B cell (primary cell): ENCODE measurements at places on chromosomes 5 and 9. TPM values are rescaled to one million over a fixed set of nuclear protein-coding genes. Genes with fewer than 3 reads are reported as not detected.
A peak's percentile ranks its signal among the peaks of the same experiment; 100 is the strongest.

DNA sequence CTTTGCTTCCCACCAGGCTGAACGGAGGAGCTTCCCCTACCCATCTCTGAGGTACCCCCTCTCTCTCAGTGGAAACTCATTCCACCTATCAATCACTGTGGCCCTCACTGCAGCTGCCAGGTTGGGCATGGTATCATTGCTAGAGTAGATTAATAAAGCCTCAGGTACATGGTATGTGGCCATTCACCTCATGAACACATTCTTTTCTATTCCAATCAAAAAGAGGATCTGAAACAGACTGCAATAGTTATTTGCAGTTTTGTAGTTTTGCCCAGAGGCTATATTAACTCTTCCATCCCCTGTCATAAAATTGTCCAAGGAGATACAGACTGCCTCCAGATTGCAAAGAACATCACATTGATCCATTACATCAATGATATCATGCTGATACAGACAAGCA lies 85.8 kb upstream of the MVB12B start:
- no peak for DNase-seq
- no peaks in the 10 kb centered on the region for H3K36me3 ChIP-seq
- H3K27me3 ChIP-seq = no peaks in the 10 kb centered on the region
- no peak overlapping the region for H3K4me3 ChIP-seq

DNA sequence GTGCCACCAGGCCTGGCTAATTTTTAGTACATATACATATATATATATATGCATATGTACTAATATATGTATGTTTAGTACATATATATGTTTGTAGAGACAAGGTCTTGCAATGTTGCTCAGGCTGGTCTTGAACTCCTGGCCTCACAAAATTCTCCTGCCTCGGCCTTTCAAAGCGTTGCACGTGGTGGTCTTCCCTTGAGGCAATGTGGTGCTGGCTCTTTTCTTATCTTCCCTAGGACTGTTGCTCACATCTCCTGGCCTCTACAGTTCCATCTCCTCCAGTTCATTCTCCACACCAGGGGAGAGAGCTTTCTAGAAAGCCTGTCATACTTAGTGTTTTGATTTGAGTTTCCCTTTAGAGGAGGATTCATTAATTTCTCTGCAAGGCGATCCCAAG lies 28.9 kb upstream of the TGFBR1 start:
- DNase-seq = no peak
- no peak overlapping the region for H3K27ac ChIP-seq
- H3K36me3 ChIP-seq = no peaks in the 10 kb centered on the region
- H3K4me3 ChIP-seq = no peak overlapping the region
- H3K4me1 ChIP-seq = peaks cover 11% of the 10 kb centered on the region

FCN1 gene
- 2.1 and 2.2 TPM in 2 replicates for total RNA-seq

DNA sequence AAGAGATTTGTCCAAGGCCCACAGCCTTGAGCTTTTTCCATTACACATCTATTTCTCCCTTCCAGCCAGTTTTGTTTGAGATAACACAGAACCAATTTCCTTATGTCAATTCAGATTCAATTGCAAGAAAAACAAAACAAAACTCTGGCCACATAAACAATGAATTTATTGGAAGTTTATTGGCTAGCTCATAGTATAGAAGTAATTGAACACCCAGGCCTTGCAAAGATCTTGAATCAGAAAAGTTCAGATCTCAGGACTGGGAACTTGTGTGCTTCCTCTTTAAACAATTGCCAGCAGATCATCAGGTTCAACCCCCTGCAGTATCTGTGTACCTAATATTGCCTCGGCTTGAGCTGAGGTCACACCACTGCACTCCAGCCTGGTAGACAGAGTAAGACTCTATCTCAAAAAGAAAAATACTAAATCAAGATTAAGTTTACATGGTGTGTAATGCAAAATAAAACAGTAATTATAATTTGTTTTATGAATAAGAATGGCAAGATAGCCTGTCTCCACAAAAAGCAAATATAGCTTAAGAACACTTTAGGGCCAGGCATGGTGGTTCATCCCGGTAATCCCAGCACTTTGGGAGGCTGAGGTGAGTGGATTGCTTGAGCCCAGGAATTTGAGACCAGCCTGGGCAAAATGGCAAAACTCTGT lies 4.1 kb upstream of the ZCCHC10 start:
- peaks cover 66% of the 10 kb centered on the region for H3K4me1 ChIP-seq
- no peaks in the 10 kb centered on the region for H3K27me3 ChIP-seq
- DNase-seq = no peak
- H3K27ac ChIP-seq = peak overlapping the region; percentile 64

FAM120AOS gene
- 47.8 and 51.2 TPM in 2 replicates for total RNA-seq

TUSC1 gene
- 0.29 and 0.34 TPM in 2 replicates for total RNA-seq

- DNase-seq = no peak
- H3K4me3 ChIP-seq = no peak overlapping the region
- no peaks in the 10 kb centered on the region for H3K27me3 ChIP-seq
- H3K27ac ChIP-seq = no peak overlapping the region
- peaks cover 1% of the 10 kb centered on the region for H3K36me3 ChIP-seq
Observed at GRCh38 chr5:170276140-170276539, 21.4 kb downstream of the LCP2 start.

DAPK1 gene
- total RNA-seq = 0.92 and 2.8 TPM in 2 replicates

DNA sequence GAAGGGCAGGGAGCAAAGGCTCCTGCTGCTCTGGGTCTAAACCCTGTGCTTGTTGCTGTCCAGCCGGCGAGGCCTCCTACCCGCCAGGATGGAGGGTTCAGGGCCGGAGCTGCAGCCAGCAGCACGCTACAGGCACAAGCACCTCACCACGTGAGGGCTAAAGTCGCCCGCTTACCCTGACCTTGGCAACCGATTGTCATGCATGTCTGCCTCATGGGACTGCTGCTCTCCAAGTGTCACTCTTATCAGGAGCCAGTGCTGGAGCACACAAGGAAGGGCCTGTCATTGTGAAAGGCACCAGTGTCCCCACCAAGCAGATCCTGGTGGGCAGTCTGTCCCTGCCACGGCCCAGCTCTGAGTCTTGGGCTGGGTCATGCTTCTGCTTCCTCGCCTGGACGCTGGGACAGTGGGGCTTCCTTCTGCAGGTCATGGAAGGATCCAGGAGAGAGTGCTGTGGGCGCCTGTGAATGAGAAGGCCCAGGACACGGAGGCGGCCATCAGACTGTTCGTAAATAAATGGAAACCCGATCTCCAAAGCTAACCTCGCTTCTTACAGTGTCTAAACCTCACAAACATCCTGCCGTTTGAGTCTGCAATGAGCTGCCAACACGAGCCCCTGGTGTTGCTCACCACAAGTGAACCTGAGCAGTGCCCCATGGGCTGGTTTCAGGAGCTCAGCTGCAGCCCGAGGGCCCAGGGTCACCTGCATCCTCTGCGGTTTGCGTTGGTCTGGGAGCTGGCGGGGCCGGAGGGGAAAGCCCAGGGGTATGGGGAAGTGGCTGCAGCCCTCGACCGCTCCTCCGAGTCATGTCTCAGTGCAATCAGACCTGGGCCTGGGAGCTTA lies 58.2 kb upstream of the RXRA start:
- H3K27me3 ChIP-seq = peaks cover under 1% of the 10 kb centered on the region
- DNase-seq = peak; percentile 70
- peak overlapping the region; percentile 10 for H3K4me3 ChIP-seq

- no peak for DNase-seq
Observed at GRCh38 chr9:72661401-72662135, 140.2 kb downstream of the TMC1 start.

PKD2L2 gene
- total RNA-seq = 0.37 and 0.63 TPM in 2 replicates
